Mesenteric fat pad (tissue), 1 donor: ENCODE measurements at places on chromosomes 12 and 14.
A peak's percentile ranks its signal among the peaks of the same experiment; 100 is the strongest.

GRCh38 chr14:53043027-53043581 lies 92.3 kb upstream of the FERMT2 start:
- DNase-seq, result no peak

DNA sequence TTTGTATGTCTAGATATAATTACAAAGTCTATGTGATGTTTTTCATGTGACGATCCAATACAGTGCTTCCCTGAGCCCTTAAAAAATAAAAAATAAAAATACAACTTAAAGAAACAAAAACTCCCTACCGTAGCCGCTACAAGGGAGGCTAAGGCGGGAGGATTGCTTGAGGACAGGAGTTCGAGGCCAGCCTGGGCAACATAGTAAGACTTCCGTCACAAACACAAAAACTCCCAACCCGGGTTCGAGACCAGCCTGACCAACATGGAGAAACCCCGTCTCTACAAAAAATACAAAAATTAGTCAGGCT lies 669 bp upstream of the CDKN3 start:
- no peak for DNase-seq

DNA sequence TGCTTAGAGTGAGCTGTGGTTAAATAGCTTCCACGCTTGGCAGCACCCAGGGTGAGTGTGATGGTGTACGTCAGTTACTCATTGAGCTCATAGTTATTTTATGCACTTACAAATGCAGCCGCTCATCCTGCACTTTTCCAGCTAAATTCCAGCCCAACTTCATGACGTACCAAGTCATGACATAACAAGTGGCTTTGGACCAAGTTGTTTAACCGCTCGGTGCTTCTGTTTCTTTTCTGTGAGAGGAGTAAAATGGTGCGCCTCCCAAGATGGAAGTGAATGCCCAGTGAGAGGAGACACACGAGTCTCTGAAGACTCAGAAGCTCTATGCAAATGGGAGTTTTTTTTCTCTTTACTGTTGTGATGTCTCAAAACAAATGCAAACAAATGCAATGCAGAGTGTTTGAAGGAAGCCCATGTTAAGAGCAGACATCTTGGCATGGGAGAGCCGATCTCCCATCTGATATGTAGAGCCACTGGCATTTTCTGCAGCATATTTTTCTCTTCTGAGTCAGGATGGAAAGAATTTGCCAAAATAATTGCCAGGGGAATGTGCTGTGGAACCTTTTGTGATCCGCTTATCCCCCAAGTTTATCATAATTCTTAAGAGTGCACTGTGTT lies 72.2 kb downstream of the FBXW8 start:
- DNase-seq, result no peak

DNA sequence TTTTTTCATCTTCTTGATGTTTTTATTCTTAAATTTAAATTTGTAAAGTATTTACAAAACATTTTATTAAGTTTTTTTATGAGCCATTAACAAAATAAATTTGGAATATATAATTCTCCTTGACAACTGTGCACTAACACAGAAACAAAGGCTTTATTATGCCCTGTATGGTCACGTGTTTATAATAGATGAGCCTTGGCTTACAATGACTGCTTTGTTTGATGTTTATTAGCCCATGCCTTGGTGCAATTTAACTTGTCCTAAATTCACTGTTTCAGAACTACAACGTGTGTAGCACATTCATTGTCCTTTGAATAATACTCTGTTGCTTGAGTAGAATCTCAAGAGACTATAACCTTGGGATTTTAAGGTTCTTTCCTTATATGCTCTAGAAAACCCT lies 59.8 kb downstream of the CNTN1 start:
- no peak for DNase-seq

DNA sequence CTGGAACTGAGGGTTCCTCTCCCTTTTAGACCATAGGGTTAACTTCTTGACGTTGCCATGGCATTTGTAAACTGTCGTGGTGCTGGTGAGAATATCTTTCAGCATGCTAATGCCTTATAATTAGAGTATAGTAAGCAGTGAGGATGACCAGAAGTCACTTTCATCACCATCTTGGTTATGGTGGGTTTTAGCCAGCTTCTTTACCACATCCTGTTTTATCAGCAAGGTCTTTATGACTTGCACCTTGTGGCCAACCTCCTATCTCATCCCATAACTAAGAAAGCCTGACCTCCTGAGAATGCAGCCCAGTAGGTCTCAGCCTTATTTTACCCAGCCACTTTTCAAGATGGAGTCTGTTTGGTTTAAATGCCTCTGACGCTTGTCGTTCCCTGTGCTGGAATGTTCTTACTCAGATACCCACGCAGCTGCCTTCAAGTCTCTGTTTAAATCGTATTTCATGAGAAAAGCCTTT lies 44.2 kb downstream of the BBS10 start:
- no peak for DNase-seq

DNA sequence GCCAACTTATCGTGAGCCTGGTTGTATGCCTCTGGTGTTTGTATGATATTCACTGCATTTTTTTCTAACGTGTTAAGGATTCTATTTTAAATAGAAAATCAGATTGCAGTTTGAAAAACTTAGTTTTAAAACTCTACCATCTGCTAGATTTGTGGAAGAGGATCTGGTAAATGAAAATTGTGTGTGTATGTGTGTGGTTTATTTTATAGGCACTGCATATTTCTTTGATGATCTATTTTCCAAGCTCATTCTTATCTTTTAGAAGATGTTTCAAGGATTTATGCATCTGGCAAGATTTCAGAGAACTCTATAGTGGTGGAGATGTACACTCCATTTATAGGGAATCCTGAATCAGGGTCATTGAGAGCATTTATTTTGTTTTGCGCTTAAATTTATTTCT lies 69.8 kb downstream of the HMGA2 start:
- DNase-seq, result no peak

DNA sequence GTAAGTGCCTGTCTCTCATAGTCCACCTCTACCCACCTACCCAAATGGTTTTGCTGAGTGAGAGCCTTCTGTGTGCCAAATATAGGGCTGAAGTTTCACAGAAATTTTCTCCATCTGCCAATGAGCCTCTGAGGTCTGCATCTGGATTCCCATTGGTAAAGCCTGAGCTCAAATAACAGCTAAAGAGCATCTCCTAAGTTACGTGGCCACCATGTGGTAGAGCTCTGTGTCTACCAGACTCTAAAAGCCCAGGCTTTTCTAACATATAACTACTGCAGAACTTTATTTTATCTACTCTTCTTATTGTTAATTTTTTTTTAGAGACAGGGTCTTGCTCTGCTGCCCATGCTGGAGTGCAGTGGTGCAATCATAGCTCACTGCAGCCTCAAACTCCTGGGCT lies 16.0 kb downstream of the AMDHD1 start:
- no peak for DNase-seq

GRCh38 chr12:106251631-106252455 lies 4.0 kb upstream of the CKAP4 start:
- DNase-seq, result no peak

DNA sequence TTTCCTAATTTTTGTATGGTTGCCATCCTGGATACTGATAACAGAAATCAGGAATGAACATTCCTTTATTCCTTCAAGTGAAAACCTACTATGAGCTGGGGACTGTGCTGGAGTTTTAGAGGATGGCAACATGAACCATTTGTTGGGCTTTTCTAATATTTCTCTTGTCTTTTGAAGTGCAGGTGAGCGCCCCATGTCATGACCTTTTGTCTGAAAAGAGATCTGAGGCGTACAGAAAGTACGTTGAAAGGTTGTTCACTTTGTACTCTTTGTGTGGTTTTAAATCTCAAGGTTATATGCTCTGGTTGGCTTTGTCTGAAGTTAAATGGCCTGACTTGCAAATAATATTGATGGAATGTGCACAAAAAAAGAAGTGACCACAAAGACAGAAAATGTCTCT lies 79.0 kb downstream of the GAS2L3 start:
- no peak for DNase-seq

DNA sequence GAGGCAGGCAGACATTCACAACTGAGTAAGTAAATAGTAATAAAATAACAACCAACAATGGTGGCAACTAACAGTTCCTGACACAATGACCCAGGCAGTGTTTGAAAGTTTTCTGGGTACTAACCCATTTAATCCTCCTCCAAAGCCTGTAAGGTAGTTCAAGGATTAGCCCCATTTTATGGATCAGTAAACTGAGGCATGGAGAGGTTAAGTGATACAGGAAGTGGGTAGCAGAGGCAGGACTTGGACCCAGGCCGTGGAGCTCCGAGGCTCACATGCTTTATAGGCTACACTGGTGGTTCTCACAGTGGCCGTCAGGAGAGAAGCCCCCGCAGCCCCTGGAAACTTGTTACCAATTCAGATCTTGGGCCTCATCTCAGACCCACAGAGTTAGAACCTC lies 17.5 kb downstream of the CRACR2A start:
- no peak for DNase-seq

DNA sequence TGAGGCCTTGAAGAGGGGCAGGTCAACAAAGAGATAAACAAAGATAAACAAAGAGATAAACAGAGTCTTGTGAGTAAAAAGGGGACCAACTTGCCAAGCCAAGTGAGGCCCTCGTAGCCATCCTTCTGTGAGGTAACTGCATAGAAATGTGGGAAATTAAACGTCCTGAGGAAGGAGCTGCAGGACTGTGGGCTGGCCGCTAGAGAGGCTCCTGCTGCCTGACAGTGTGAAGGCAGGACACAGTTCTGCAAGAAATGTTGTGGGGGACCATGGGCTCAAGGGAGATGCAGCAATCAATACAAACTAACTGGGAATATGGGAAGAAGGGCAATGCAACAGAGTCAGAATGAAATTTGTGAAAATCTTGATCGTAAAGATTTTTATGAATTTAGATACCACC lies 91.9 kb downstream of the SLC8A3 start:
- DNase-seq, result no peak

GRCh38 chr12:32070370-32070769 lies 36.3 kb upstream of the BICD1 start:
- DNase-seq, result no peak

DNA sequence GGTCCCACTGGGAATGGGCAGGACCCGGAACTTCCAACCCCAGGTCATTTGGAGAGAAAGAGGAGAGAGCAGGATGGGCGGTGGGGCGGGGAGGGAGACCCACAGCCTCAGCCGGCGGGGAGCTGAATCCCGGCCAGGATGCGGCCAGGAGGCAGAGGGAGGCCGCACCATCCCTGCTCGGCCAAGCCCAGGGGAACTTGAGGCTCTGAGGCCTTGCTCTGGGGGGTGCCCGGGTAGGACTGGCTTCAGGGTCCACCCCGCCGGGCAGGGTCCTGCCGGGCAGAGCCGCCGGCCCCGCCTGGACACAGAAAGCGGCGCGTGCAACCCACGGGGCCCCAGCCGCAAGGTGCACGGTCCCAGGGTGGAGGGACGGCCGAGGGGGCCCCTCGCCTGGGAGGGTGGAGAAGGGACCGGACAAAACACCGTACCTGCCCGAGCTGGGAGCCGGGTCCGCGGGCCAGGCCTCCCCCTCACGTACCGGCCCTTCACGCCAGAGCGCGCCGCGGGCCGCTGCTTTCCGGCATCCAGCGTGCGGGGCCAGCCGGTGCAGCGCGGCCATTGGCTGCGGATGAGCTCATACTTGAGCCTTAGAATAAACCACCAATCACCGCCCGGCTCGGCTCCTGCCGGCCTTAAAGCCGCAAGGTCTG lies at the start of gene RPS6KL1:
TSS of gene RPS6KL1 (minus strand) at position 509 of the 650 bp plus-strand sequence. CDS start 1,719 bp downstream, outside the sequence.
- no peak for DNase-seq

DNA sequence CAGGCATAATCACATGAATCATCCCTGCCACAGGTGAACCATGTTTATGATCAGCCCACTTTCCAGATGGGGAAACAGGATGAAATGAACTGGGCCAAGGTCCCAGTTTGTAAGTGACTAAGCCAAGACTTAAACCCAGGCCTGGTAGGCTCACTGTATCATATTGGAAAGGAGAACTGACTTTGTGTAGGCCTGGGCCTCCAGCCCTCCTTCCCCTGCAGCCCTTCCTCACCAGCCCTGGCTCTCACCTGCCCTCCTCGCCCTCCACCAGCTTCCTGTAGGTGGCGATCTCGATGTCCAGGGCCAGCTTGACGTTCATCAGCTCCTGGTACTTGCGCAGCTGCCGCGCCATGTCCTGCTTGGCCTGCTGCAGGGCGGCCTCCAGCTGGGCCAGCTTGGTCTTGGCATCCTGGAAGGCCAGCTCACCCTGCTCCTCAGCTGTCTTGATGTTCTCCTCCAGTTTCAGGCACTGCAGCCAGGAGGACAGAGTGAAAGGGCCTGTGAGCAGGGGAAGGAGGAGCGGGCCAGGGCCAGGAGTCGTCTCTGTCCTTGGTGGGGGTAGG lies 19.8 kb downstream of the KRT80 start:
- no peak for DNase-seq

GRCh38 chr14:62665286-62665685 lies 380.0 kb downstream of the KCNH5 start:
- DNase-seq, result no peak

GRCh38 chr12:112169161-112169872 lies 44.0 kb downstream of the TRAFD1 start:
- peak; percentile 85 for DNase-seq

- no peak for DNase-seq
Measured at GRCh38 chr12:89544681-89545184, 18.9 kb upstream of the POC1B start.

- DNase-seq, result no peak
Measured at GRCh38 chr14:81401420-81402122, 1.4 kb upstream of the STON2 start.

GRCh38 chr14:64761441-64762043 lies 57.3 kb downstream of the PLEKHG3 start:
- no peak for DNase-seq

GRCh38 chr14:99531251-99532096 lies 50.3 kb downstream of the CCNK start:
- no peak for DNase-seq

DNA sequence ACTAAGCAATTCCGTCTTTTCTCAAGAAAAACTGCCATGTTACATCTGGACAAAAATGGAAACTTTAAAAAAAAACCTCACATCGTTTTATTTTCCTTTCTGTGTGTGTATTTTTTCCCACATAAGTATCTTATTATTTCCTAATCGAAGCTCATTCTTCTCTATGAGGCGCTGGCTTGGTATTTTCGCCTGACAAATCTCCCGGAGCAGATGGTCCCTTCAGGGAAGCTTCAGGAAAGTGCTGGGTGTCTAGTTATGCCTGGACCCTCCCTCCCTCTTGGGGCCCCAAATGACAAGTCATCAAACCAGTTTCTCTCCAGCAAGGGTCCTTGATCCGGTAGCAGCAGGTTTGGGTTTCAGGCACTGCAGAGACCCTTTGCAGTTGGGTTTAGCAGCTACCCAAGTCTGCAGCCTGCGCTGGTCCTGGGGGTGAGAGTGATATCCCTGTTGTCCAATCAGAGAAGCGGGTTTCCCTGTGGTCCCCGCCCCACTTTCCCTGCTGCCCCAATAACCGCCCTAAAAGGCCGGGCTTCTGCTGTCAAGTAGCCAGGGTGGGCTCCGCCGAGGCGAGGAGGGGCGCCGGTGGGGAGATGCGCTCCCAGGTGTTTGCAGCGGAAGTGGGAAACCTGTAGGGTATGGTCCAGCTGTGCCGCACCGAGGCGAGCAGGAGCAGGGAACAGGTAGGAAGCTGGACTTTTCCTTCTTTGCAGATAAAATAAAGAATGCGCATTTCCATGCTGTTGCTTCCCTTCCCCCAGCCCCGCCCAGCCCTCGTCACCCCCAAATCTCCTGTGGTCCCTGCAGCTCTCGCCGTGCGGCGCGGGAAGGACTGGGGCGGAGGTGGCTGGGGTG lies at the start of gene CNTN1:
TSS of gene CNTN1 (plus strand) at position 527 of the 852 bp plus-strand sequence.
- no peak for DNase-seq

GRCh38 chr12:14153803-14154202 lies 172.4 kb upstream of the GRIN2B start:
- no peak for DNase-seq
